ENCODE measurements at places on chromosomes 1 and 21. TPM values are rescaled to one million over a fixed set of nuclear protein-coding genes. Genes with fewer than 3 reads are reported as not detected.

- no peak overlapping the region for H3K4me3 ChIP-seq
- no peaks in the 10 kb centered on the region for H3K4me1 ChIP-seq
- H3K27ac ChIP-seq, result no peak overlapping the region
These were observed 8.2 kb downstream of the CEP170 start for GRCh38 chr1:243246916-243247315.

DNA sequence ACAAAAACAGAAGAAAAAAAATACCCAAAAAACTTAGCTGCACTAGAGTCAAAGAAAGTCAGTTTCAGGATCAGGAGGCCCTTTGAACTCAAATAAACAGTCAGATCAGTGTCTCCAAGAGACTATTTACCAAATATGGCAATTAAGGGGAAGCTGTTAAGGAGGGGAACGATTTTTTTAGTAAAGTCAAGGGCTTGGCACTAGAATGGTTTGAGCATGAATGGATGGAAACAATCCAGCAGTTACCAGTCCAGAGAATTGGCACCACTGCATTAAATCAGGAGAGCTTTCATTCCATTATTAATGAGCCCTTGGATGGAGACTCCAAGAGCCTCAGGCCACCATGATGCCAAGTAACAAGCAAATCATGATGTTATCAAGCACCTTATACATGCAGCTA, 7.2 kb downstream of the TRAPPC3 start:
- DNase-seq, result no peak
- no peaks in the 10 kb centered on the region for H3K4me1 ChIP-seq
- peaks cover 27% of the 10 kb centered on the region for H3K36me3 ChIP-seq
- H3K4me3 ChIP-seq, result no peak overlapping the region
- no peaks in the 10 kb centered on the region for H3K27me3 ChIP-seq

DNA sequence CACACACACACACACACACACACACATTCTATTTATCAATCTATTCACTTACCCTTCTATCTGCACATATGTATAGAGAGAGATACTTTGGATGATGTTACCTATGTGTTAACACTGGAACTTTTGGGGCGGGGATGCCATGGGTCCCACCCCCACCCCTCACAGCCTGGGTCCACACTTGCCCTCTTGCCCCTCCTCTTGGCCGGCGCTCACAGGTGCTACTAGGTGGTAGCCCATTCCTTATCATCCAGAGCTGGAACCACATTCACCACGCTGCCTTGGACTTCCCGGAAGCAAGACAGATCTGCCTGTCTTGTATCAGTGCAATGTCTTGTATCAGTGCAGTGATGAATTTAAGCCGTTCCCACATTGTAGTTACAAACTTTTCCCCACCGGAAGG, 85.1 kb downstream of the LBR start:
- no peak overlapping the region for H3K4me3 ChIP-seq
- H3K27me3 ChIP-seq, result no peaks in the 10 kb centered on the region
- no peak for DNase-seq
- H3K36me3 ChIP-seq, result no peaks in the 10 kb centered on the region
- no peak overlapping the region for H3K27ac ChIP-seq

DNA sequence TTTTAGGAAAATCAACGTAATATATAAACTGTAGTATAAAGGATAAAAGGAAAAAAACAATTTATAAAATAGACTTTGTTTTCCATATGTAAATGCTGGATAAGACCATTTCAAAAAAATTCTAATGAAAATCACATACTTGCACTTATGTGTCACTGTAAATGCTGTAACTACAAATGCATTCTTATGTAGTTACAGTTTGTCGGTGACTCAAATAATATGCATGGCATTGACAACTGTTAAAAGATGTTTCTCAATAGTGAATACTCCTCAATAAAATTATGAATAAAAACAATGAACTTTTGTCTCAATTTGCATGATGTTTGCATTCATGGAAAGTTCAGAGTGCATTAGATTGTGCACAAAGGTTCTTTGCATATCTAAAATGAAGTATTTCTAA, 614.0 kb upstream of the CHRM3 start:
- no peak overlapping the region for H3K4me3 ChIP-seq
- no peaks in the 10 kb centered on the region for H3K27me3 ChIP-seq
- H3K4me1 ChIP-seq, result no peaks in the 10 kb centered on the region
- H3K27ac ChIP-seq, result no peak overlapping the region
- DNase-seq, result no peak

- H3K4me1 ChIP-seq, result peaks cover 10% of the 10 kb centered on the region
- no peaks in the 10 kb centered on the region for H3K27me3 ChIP-seq
- no peaks in the 10 kb centered on the region for H3K36me3 ChIP-seq
- H3K27ac ChIP-seq, result no peak overlapping the region
These were observed 5.8 kb downstream of the ZNF687 start for GRCh38 chr1:151287767-151288500.

DNA sequence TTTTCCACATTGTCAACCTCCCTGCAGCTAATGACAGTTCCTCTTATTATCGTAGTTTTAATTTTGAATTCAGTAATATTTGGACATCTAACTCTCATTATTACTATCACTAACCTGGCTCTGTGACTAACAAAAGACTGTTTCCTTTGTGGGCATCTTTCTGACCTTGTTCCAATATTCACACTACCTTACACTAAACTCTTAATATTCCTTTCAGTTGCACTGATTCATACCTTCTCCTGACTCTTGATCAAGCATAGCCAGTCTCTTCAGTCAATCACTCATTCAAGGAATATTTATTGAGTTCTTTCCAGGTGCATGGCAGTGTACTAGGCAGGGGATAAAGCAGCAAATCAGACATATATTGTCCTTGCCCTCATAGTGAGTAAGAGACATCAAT, 7.8 kb upstream of the CTNNBIP1 start:
- H3K4me1 ChIP-seq, result no peaks in the 10 kb centered on the region
- H3K36me3 ChIP-seq, result no peaks in the 10 kb centered on the region
- H3K27me3 ChIP-seq, result no peaks in the 10 kb centered on the region
- H3K4me3 ChIP-seq, result no peak overlapping the region

GRCh38 chr1:15328351-15329103, 81.2 kb upstream of the EFHD2 start:
- no peak for DNase-seq
- H3K27ac ChIP-seq, result no peak overlapping the region
- no peaks in the 10 kb centered on the region for H3K27me3 ChIP-seq
- no peaks in the 10 kb centered on the region for H3K4me1 ChIP-seq
- no peaks in the 10 kb centered on the region for H3K36me3 ChIP-seq
- H3K4me3 ChIP-seq, result no peak overlapping the region

- no peak overlapping the region for H3K4me3 ChIP-seq
- no peaks in the 10 kb centered on the region for H3K27me3 ChIP-seq
- no peak overlapping the region for H3K27ac ChIP-seq
- H3K36me3 ChIP-seq, result no peaks in the 10 kb centered on the region
- no peak for DNase-seq
These were observed 40.4 kb downstream of the PHC2 start for GRCh38 chr1:33390542-33390941.

GRCh38 chr21:26140164-26140579, 30.4 kb downstream of the APP start:
- H3K27me3 ChIP-seq, result no peaks in the 10 kb centered on the region
- H3K4me3 ChIP-seq, result no peak overlapping the region
- no peak for DNase-seq
- H3K27ac ChIP-seq, result no peak overlapping the region
- H3K36me3 ChIP-seq, result no peaks in the 10 kb centered on the region
- H3K4me1 ChIP-seq, result peaks cover 3% of the 10 kb centered on the region

DNA sequence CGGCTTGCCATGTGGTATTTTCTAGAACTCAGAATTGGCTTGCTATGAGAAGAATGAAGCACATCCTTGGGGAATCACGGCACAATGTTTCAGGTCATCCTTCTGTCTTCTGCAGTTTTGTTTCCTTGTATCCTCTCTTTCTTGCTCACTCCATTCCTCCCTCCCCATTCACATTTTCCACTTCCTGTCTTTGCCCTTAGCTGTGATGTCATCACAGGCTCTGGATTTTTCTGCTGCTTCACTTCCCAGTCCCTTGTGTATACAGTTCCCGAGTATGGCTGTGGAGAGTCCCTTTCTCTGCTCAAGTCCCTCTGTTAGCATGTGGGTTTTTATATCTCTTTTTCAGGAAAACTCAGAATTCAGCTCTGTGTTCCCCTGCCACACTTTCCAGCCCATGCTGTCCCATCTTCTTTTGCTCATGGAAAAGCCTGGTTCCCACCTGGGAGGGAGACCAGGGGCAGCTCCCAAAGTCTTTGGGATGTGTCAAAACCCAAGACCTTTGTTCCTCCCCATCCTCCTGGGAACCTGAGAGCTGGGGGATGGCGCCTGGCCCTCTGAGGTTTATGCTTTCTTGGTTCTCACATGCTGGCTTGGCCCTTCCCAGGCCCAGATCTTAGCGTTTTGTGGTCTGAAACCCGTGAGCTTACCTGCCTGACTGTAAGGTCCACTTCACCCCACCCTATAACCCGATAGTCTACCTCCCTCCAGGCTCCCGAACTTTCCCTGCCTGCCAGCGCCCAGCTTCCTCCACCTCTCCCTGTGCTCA, 4.8 kb upstream of the RGS16 start:
- DNase-seq, result no peak
- no peak overlapping the region for H3K4me3 ChIP-seq
- H3K27me3 ChIP-seq, result no peaks in the 10 kb centered on the region

- H3K27ac ChIP-seq, result no peak overlapping the region
- peaks cover 15% of the 10 kb centered on the region for H3K4me1 ChIP-seq
- DNase-seq, result no peak
- no peaks in the 10 kb centered on the region for H3K27me3 ChIP-seq
- peaks cover 4% of the 10 kb centered on the region for H3K36me3 ChIP-seq
- no peak overlapping the region for H3K4me3 ChIP-seq
These were observed 41.4 kb upstream of the HMGN1 start for GRCh38 chr21:39390212-39390765.

- no peak overlapping the region for H3K27ac ChIP-seq
- H3K4me1 ChIP-seq, result no peaks in the 10 kb centered on the region
- no peaks in the 10 kb centered on the region for H3K27me3 ChIP-seq
- DNase-seq, result no peak
These were observed 27.4 kb downstream of the AK4 start for GRCh38 chr1:65175171-65176055.

- no peaks in the 10 kb centered on the region for H3K36me3 ChIP-seq
- no peaks in the 10 kb centered on the region for H3K27me3 ChIP-seq
- no peak overlapping the region for H3K27ac ChIP-seq
- H3K4me3 ChIP-seq, result no peak overlapping the region
- H3K4me1 ChIP-seq, result no peaks in the 10 kb centered on the region
These were observed 302.3 kb upstream of the RUNX1 start for GRCh38 chr21:35351434-35351833.

- no peaks in the 10 kb centered on the region for H3K36me3 ChIP-seq
- no peak overlapping the region for H3K4me3 ChIP-seq
- no peaks in the 10 kb centered on the region for H3K27me3 ChIP-seq
- DNase-seq, result peak; percentile 9
- H3K27ac ChIP-seq, result no peak overlapping the region
- no peaks in the 10 kb centered on the region for H3K4me1 ChIP-seq
These were observed 248.4 kb downstream of the DENND1B start for GRCh38 chr1:197526736-197527371.

- H3K27ac ChIP-seq, result no peak overlapping the region
- H3K4me1 ChIP-seq, result peaks cover 5% of the 10 kb centered on the region
These were observed 4.4 kb upstream of the NFYC start for GRCh38 chr1:40687059-40687458.

GRCh38 chr1:176811511-176812288, 348.7 kb downstream of the PAPPA2 start:
- no peak overlapping the region for H3K27ac ChIP-seq
- H3K4me1 ChIP-seq, result no peaks in the 10 kb centered on the region
- no peaks in the 10 kb centered on the region for H3K27me3 ChIP-seq

DNA sequence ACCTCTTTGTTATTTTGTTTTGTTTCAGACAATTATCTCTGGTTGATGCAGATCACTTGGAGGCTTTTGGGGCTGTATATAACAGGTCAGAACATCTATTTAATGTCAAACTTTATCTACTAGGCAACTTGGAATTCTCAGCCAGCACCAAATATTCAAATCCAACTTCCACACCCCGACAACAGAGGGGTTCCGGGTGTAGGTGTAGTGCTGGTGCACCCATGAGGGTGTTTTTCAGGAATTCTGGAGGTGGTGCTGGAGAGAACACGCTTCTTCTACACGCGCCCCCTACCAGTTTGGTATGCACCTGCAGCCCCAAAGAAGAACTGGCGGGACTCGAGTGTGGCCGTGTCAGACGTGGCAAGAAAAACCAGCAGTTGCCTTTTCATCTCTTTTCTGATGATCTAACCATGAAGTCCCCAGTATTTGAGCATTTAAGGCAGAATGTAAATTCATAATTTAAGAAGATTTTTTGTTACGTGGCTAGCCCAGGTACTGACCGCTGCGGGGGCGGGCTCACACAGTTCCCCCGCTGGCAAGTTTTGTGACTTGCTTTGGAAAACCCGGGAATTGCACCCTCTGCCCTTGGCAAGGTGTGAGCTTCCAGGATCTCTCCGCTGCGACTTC, 462 bp upstream of the TLCD4 start:
- H3K4me1 ChIP-seq, result peaks cover 4% of the 10 kb centered on the region
- DNase-seq, result peak; percentile 8
- no peaks in the 10 kb centered on the region for H3K36me3 ChIP-seq
- no peak overlapping the region for H3K27ac ChIP-seq

GRCh38 chr1:28789412-28789811, 22.6 kb upstream of the OPRD1 start:
- no peaks in the 10 kb centered on the region for H3K4me1 ChIP-seq
- no peak overlapping the region for H3K4me3 ChIP-seq
- no peak overlapping the region for H3K27ac ChIP-seq
- no peaks in the 10 kb centered on the region for H3K27me3 ChIP-seq

DNA sequence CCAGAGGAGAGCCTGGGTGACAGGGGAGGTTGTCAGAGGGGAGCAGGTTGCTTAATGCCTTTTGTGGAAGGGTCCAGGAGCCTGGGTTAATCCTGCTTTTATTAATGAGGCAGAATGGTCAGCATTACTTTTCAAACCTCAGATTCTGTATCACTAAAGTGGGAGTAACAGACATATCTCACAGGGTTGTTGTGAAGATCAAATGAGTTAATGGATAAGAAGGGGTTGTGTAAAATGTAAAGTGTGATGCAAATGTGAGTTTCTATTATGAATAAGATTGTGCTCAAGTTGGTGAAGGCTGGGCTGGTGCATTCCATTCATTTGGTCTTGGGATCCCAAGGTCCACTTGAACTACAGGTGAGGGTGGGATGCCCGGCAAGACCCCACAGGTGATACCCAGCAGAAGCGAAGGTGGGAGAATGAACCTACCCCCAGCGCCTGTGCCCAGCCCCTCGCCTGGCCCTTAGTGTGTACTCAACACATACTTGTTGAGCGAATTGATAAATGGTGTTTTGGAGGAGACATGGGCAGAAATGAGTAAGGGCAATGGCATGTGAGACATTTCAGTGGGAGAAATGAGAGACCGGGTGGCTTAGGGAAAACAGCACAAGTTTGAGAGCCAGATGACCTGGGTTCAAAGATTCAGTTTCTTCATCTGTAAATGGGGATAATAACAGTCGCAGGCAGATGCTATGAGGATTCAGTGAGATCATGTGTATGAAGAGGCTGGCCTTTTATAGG, 6.2 kb downstream of the SLC26A9 start:
- H3K27me3 ChIP-seq, result no peaks in the 10 kb centered on the region
- H3K4me3 ChIP-seq, result no peak overlapping the region
- DNase-seq, result no peak
- no peak overlapping the region for H3K27ac ChIP-seq
- no peaks in the 10 kb centered on the region for H3K36me3 ChIP-seq
- H3K4me1 ChIP-seq, result no peaks in the 10 kb centered on the region

GRCh38 chr1:161069241-161069640, 450 bp downstream of the ARHGAP30 start:
- H3K36me3 ChIP-seq, result peaks cover 24% of the 10 kb centered on the region
- peak overlapping the region; percentile 95 for H3K4me3 ChIP-seq
- H3K4me1 ChIP-seq, result peaks cover 43% of the 10 kb centered on the region
- no peak for DNase-seq
- H3K27ac ChIP-seq, result peak overlapping the region; percentile 93

The SLC9C2 gene
- not detected for total RNA-seq

The IGSF21 gene
- total RNA-seq, result not detected

The MLLT11 gene
- 4.6 TPM for total RNA-seq

The LAMB3 gene
- 5.7 TPM for total RNA-seq

The LAPTM5 gene
- 464 TPM for total RNA-seq

The VANGL1 gene
- 1.0 TPM for total RNA-seq

The LRIG2 gene
- 15.5 TPM for total RNA-seq

The EPHX1 gene
- total RNA-seq, result 2.0 TPM

The RHBG gene
- not detected for total RNA-seq

Measured in naive thymus-derived CD4-positive, alpha-beta T cell (primary cell).